ENCODE measurements at places on chromosomes 6 and 20.

DNA sequence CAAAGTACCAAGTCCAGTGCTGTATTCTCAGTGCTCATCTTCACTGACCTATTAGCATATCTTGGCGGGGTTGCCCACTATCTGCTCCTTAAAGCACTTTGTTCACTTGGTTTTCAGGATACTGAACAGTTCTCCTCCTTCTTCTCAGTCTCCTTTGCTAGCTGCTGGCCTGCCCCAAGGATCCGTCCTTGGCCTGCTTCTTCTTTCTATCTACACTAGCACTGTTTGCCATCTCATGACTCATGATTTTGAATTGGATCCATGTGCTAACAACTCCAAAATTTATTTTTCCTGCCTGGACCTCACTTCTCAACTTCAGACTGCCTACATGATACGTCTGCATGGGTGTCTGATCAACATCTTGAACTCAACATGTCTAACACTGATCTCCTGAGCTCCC is 15.5 kb downstream of the TPD52L1 start:
- DNase-seq, result no peak

DNA sequence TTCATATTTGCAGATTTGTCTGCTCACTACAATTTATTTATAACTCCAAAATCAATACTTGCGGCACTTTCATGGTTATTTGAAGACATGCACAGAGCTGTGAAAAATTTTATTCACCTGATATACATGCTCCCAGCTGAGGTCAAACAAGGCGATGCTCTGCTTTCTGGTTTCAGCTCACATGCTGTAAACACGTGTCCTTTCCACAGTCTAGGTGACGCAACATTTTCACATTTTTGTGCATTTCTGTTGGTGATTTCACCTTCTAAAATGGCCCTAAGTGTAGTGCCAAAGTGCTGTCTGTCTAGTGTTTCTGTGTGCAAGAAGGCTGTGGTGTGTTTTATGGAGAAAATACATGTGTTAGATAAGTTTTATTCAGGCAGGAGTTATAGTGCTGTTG is 650.5 kb downstream of the RNF144B start:
- DNase-seq, result no peak

GRCh38 chr20:12957968-12958367 is 50.8 kb upstream of the SPTLC3 start:
- no peak for DNase-seq

DNA sequence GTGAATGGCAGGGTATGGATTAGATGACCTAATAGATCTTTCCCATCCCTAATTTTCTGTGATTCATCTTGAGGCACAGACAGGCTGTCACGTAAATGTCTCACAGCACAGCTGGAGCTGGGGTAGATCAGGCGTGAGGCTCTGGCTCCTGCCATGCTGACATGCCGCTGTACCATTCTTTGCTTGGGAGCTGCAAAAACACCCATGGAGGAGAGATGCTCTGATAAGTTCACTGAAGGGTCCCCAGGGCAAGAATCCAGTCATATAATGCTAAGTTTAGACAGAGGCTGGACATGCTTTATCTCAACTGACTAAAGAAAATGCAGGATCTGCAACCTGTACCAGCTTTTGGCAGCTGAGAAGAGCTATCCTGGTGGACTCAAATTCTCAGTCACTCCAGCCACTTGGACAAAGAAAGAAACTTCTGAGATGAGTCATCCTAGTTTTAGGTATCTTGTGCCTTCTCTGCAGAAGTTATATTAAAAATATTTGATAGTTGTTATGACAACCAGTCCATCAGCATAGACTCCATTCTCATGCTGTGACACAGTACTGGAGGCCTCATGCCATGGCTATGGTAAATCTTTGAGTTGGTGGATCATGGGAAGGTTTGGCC is 185.1 kb upstream of the RAB32 start:
- no peak for DNase-seq

DNA sequence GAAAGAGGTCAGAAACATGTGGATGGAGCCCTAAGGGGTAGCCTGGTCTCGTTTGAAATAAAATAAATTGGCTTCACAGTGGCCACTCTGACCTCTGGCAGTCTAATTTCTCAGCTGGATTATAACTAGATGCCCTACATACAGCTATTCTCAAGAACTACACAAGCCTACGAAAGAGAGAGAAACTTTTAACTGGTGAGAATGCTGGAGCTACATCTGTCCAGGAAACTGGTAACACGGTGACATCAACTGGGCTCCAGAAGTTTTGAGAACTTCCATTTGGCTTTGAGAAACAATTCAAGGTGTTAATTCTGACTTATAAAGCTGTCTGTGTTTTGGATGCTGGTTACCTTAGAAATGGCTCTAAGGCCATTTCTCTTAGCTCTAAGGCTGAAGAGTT is 187.3 kb upstream of the TENT5A start:
- DNase-seq, result no peak

GRCh38 chr6:135522965-135523692 is 25.6 kb upstream of the AHI1 start:
- DNase-seq, result no peak

GRCh38 chr6:75609639-75610590 is 8.2 kb downstream of the SENP6 start:
- no peak for DNase-seq

DNA sequence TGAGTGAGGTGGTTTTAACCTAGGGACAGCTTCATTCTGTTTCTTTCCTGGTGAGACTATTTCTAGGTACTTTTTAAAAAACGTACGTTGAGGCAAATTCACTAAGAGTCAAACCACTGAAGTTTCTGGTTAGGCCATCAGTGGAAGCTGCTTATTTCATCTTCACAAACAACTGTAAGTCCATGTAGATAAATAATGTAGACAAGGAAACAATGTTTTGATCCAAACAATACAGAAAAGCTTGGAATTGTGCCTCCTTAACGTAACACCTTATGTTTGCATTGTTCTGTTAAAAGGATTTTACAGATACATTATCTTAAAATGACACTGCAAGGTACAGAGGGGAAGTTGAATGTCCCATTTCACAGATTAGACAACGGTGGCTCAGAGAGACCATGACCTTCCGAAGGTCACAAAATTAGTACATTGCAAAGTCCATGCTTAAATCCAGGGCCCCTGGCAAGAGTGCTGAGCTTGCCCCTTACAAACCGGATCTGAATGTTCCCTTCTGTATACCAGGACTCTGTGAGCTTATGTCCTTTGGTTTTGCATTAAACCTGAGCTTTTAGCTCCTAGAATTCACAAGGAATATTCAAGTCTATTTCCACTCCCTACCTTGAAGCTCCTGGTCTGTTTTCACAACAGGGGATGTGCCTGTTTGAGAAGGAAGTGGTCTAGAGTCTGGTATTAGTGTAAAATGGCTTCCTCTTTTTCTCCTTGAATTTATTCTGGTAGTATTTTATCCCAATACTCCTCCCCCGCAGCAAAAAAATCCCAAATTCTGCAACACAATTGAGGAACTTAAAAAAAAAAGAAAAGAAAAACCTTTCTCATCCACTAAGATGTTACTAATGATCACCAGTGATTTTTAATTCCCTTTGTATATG is 28.9 kb upstream of the ZNF217 start:
- no peak for DNase-seq

DNA sequence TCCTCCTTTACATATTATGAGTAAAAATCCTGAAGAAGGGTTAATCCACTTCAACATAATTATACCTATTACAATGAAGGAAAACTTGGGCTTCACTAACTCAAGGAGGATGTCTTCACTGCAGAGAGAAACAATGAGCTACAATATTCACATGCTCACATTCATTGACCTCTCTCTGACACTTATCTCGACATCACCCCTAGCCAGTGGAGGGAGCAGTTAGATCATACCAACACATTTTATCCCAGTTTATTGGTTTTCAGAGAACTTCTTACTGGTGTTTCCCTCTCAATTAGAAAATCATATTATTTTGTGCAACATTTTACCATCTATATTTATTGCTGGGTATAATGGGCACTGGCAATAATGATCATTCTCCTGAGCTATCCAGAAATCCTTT is 646.5 kb downstream of the TENT5A start:
- no peak for DNase-seq

DNA sequence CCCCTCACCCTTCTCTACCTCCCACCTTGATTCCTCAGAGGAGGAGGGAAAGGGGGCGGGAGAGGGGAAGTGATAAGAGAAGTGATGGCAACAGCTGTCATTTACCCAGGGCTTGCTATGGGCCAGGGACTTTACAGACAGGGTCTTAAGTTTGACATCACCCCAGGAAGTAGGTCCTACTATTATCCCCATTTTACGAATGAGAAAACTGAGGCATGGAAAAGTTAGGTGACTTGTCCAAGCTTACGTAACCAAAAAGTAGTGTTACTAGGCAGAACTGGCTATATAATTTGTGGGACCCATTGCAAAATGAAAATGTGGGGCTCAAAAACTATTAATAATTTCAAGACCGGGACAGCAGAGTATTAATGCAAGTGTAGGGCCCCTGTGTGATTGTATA is 10.5 kb upstream of the FANCE start:
- DNase-seq, result no peak

- DNase-seq, result peak; percentile 62
Observed at GRCh38 chr6:53465732-53466131, 79.2 kb downstream of the GCLC start.

DNA sequence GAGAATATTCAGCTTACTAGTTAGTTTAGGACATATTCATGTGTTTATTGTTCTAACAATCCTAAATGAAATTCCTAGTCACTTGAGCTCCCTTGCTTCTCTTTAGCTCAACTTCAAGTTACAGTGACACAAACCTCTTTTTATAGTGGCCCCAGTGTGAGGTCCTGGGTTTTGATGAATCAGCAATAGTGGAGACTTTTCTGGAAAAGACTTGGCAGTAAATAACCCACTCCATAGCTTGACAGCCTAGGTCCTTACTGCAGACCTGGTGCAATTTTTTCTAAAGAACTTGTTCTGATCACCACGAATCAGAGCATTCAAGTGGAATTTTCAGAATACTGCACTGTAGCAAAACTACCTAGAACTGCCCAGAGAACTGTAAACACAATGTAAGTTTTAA is 6.9 kb upstream of the RIPPLY2 start:
- DNase-seq, result no peak

GRCh38 chr6:105991561-105992314 is 94.4 kb upstream of the PRDM1 start:
- DNase-seq, result peak; percentile 49

DNA sequence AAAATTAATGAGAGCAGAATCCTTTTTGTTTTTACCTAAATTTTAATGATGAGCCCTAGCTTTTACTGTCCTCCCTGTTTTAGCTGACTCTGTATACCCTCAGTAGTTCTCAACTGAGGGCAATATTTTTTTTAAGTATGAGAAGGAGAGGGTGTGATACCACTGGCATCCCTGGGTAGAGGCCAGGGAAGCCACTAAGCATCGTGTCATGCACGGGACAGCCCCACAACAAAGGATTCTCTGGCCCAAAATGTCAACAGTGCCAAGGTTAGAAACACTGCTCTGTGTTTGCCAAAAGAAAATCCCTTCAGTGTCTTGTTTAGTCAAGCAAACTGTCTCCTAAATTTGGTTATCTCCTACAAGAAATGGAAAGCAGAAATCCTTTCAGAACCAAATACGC is 210.4 kb downstream of the KCNQ5 start:
- no peak for DNase-seq

DNA sequence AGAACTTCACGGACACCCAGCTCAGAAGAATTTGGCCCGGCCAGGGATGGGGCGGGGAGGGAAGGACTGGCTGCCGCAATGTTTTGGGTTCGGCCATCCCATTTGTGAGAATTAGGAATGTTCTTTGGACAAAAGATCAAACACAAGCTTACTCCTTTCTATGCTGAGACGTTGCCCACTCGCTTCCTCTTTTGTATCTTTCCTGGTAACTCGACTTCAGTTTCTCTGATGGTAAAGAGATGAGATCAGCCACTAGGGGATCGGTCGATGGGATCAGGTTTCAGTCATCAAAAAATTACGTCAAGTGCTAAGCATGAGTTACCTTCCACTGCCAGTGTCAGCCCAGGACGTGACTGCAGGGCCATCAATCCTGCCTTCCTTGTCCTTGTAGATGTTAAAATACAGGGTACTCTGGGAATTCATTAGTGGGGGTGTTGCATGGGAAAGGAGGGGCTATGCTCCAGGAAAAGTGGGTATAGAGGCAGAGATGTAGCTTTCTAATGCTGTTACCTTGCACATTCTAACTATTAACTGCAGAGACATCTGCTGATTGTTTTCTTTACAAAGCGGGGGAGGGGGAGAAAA is 190.2 kb downstream of the TSHZ2 start:
- peak; percentile 48 for DNase-seq

DNA sequence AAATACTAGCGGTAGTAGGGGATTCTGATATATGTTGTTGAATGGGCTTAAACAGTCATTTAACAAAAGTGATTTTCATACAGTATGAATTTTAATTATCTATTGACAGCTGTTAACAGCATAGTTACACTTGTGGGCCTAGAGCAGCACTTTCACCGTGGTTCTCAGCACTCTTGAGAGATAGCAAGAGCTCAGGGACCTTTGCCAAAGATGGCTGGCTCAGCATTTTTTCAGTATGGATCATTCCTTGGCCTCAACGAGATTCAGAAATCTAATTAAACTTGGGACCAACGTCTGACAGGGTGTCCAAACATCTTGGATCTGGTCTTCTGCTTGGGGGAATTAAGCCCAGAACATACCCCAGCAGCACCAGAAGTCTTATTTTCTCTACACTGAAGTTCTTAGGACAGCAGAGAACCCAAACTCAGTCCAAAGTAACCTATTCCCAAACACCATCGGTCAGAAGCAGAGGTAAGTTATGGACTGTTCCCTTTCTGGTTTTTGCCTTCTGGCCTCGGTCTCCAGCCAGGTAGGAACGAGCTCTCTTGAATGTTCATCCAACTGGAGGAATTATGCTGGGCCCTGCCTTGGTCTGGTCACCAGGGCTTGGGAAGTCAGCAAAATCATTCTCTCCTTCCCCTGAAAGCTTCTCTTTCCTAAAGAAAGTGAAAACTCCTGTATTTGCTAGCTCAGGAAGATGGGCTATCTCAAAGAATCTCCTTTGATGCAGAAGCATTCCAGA is 25.7 kb downstream of the PRPH2 start:
- DNase-seq, result peak; percentile 51

- no peak for DNase-seq
Observed at GRCh38 chr6:96094077-96094476, 78.3 kb downstream of the FUT9 start.

GRCh38 chr6:161639772-161640171 is 365.9 kb upstream of the AGPAT4 start:
- DNase-seq, result no peak

- DNase-seq, result no peak
Observed at GRCh38 chr6:140601021-140601808, 1226.8 kb upstream of the CITED2 start.

DNA sequence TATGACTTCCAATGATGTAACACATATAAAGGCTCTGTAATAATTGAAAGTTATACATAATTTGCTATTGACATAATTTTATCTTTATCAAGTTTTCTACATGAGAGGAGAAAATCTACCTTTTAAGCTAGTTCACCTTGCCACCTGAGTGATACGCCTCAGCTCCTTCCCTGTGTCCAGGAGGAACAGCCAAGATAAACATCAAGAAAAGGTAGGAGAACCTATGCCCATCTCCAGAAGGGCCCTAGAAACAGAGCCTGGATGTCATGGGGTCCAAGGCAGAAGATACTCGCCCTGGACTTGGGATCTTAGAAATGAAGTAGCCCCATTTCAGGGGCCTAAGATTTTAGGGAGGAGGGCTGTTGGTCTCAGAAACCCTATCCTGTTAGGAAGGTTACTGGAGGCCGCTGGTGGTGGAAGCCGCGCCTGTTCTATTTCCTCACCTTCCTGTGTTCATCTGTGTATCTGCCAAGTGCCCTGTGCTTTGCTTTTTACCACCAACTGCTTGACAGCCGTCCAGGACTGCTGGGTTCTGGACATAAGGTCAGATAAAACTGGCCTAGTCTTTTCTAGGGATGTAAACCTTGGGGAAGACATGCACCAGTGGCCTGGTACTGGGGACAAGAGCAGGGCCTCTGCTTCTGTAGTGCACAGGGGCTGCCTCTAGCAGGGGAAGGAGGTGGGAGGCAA is 178.5 kb downstream of the ARID1B start:
- DNase-seq, result no peak
